ENCODE measurements at places on chromosomes 1 and 21.

DNA sequence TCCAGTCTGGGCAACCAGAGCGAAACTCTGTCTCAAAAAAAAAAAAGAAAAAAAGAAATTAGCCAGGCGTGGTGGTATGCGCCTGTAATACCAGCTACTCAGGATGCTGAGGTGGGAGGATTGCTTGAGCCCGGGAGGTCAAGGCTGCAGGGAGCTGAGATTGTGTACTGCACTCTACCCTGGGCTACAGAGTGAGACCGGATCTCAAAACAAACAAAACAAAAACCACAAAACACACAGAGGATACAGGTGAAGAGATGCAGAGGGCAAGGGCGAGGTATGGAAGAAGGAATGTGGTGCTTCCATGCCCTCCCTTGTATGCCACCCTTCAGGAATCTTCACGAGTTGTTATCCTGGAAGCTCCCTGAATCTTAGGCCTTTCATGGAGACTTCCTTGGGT, 68.5 kb downstream of the NDUFS5 start:
- DNase-seq, result no peak

DNA sequence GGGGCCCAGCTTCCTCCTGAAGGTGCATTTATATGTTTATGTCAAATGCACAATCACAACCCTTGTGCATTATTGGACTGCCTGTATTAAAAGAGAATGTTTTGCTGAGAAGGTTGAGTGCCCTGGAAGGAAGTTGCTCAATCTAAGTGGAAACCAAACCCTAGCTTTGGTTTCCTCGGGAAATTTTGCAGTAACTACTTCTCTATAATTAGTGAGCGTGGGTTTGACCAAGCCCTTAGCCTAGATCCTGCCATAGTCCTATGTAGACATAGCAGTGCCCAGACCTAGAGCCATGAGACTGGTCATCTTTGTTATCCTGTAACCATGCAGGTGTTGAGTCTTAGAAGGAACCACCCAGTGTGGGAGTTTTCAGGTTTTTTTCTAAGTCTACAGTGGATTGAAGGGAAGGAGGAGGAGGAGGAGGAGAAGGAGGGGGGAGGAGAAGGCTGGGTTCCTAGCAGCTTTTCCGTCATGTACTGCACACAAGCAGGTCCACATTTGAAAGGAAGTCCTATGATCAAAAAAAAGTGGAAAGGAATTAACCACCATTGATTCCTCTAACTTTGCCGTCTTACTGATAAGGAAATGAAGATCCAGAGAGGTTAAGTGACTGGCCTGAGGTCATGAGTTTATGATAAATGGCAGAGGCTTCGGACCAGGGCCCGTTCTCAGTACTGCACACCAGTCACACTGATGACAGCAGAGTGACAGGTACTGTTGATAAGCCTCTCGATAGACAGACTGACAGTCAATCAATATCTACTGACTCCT, 72.2 kb upstream of the LYST start:
- DNase-seq, result no peak

GRCh38 chr1:17232759-17233661, 15.9 kb upstream of the PADI3 start:
- no peak for DNase-seq

DNA sequence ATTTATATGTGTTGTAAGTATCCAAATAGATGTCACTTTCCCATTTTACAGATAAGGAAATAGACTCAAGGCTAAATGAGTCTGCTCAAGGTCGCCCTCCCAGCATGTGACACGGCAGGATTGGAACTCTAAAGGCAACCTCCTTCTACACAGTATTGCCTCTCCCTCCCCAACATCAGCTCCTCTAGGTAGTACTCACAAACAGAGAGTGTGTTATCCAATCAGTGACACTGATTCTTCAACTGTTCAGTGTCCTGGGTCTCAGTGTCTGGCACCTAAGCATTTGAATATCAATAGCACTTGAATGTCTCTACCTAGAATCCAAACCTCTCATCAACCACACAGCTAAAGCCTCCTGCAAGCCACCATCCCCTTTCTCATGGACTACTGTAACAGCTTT, 87.1 kb downstream of the DAB1 start:
- no peak for DNase-seq
